Immature natural killer cell (primary cell): ENCODE measurements at places on chromosomes 7 and 10. TPM values are rescaled to one million over a fixed set of nuclear protein-coding genes. Genes with fewer than 3 reads are reported as not detected.
A peak's percentile ranks its signal among the peaks of the same experiment; 100 is the strongest.

DNA sequence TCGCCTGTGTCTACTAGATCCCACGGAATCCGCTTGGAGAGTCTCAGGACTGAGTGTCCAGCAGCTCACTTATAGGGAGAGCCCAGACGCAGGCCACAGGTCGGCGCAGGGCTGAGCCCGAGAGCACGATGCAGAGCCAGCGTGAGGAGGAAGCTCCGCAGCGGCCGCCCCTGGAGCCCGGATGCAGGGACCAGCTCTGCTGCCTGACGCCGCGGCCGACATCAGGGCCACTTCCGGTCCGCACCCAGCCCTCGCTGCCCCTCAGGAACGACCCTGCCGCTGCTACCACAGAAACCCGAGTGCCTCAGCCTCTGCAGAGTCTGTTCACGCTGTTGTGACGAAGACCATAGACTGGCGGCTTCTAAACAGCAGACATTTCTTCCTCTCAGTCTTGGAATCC is 275.8 kb upstream of the PPP2R2D start:
- H3K36me3 ChIP-seq = no peaks in the 10 kb centered on the region
- H3K4me1 ChIP-seq = no peaks in the 10 kb centered on the region
- no peaks in the 10 kb centered on the region for H3K27me3 ChIP-seq
- no peak overlapping the region for H3K27ac ChIP-seq

DNA sequence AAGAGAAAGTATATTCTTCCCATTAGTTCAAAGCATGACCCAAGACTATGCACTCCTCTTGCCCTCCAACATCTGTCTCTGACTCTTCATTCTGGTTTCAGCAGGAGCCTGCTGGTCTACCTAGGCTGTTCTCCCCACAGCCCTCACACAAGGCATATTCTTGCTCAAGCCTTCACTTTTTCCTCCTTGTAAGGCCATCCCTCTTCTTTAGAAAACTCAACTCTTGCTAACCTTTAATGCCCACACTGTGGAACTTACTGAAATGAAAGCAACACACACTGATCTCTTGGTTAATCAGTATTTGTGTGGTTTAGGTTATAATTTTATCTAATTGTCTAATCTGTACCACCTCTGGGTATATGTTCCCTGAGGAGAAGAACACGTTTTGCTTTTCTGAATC is 75.8 kb downstream of the PRKCQ start:
- no peak for DNase-seq
- H3K27ac ChIP-seq = peak overlapping the region; percentile 86
- H3K36me3 ChIP-seq = peaks cover 58% of the 10 kb centered on the region
- no peak overlapping the region for H3K4me3 ChIP-seq
- H3K4me1 ChIP-seq = peaks cover 50% of the 10 kb centered on the region

GRCh38 chr7:455110-455928 is 64.3 kb downstream of the PDGFA start:
- H3K27me3 ChIP-seq = peaks cover 2% of the 10 kb centered on the region
- H3K27ac ChIP-seq = no peak overlapping the region
- H3K4me3 ChIP-seq = no peak overlapping the region
- H3K4me1 ChIP-seq = peaks cover 10% of the 10 kb centered on the region

DNA sequence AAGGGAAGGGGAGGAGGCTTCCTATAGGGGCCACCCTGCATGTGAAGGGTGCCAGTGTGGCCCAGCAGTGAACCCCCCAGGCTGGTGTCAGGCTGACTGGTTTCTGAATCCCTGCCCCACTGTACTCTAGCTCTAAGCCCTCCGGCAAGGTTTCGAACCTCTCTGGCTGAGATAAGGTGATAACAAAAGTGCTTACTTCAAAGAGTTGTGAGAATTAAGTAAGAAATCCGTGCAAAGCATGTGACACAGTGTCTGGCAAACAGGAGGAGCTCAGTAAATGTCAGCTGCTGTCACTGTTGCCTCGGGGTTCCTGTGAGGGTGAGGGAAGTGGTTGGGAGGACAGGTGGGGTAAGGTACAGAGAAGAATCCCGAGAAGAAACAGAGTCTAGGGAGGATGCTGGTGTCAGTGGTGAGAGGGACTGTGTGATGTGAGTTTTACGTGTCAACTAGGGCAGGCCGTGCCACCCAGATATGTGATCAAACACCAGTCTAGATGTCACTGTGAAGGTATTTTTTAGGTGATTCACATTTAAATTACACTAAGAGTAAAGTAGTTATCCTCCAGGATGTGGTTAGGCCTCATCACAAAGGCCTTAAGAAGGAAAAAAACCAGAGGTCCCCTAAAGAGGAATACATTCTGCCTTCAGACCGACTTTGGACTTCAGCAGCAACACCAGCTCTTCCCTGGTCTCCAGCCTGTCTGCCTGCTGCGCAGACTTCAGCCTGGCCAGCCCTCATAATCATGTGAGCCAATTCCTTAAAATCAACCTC is 64.4 kb downstream of the BPGM start:
- H3K27me3 ChIP-seq = peaks cover 5% of the 10 kb centered on the region
- no peak overlapping the region for H3K4me3 ChIP-seq
- no peaks in the 10 kb centered on the region for H3K4me1 ChIP-seq
- DNase-seq = no peak
- no peak overlapping the region for H3K27ac ChIP-seq

The ACTL6B gene
- not detected for polyA plus RNA-seq

DNA sequence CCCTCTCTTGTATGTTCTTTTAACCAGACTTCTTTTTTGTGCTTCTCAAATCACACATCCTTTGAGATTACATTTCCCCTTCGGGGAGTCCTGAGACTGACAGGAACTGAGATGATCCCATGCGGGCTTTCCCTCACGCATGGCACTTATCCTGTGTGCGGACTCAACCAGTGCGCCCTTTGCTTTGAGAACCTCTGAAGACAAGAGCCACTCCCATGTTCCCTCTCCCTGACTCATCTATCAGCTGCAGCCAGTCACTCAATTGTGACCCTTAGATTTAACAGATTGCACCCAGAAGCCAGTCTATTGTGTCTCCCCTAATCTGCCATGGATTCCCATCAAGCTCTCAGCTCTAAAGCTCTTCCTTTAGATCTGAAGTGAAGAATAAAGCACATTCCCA is 353.9 kb upstream of the MEOX2 start:
- no peak overlapping the region for H3K27ac ChIP-seq
- no peaks in the 10 kb centered on the region for H3K36me3 ChIP-seq
- H3K4me3 ChIP-seq = no peak overlapping the region

The SPDYE16 gene
- polyA plus RNA-seq = not detected

DNA sequence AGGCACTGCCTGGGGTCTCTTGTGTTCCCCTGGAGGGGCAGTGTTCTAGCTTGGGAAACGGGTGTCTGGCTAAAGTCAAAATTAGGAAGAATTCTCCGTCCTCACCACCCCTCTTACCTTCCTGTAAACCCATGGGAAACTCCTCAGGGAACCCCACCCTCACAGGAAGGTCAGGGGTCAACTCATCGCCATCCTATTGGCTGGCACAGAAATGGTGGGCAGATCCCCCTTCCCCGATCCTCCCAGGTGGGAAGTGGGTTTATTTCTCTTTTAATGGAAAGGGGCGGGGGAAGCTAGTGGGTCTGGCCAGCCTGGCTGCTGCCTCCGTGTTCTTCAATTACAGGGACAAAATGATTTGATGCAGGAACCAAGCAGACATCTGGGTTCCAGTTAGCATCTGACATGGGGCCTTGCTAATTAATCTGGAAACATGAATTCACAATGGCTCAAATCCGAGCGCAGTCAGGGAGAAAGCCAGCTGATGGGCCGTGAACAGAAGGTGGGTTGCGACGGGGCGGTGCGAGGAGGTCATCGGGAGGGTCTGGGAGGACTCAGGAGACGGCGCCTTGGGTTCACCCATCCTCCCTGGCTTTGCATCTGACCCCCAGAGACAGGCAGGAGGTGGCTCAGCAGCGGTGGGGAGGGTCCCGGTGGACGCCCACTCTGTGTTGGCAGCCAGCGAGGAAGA is 66.6 kb downstream of the SLIT1 start:
- peaks cover 2% of the 10 kb centered on the region for H3K27me3 ChIP-seq
- no peak overlapping the region for H3K4me3 ChIP-seq
- no peak for DNase-seq
- no peaks in the 10 kb centered on the region for H3K4me1 ChIP-seq
- H3K36me3 ChIP-seq = no peaks in the 10 kb centered on the region
- no peak overlapping the region for H3K27ac ChIP-seq

The ELOVL3 gene
- polyA plus RNA-seq = not detected

- H3K27ac ChIP-seq = no peak overlapping the region
- H3K27me3 ChIP-seq = peaks cover 2% of the 10 kb centered on the region
- no peak for DNase-seq
- no peak overlapping the region for H3K4me3 ChIP-seq
- peaks cover 4% of the 10 kb centered on the region for H3K36me3 ChIP-seq
Measured at GRCh38 chr10:19921300-19922140, 105.3 kb downstream of the PLXDC2 start.

The MTURN gene
- polyA plus RNA-seq = 7.2 TPM

- no peak overlapping the region for H3K27ac ChIP-seq
- no peak for DNase-seq
- no peaks in the 10 kb centered on the region for H3K36me3 ChIP-seq
- peaks cover 7% of the 10 kb centered on the region for H3K27me3 ChIP-seq
- no peaks in the 10 kb centered on the region for H3K4me1 ChIP-seq
- no peak overlapping the region for H3K4me3 ChIP-seq
Measured at GRCh38 chr7:96388620-96389383, 66.9 kb upstream of the SLC25A13 start.

The MALRD1 gene
- polyA plus RNA-seq = not detected

GRCh38 chr10:44939691-44940401 is 19.8 kb upstream of the RASSF4 start:
- H3K36me3 ChIP-seq = peaks cover 7% of the 10 kb centered on the region
- no peak for DNase-seq
- H3K27me3 ChIP-seq = peaks cover 7% of the 10 kb centered on the region
- H3K27ac ChIP-seq = no peak overlapping the region
- peaks cover 9% of the 10 kb centered on the region for H3K4me1 ChIP-seq

The SUPV3L1 gene
- polyA plus RNA-seq = 30.4 TPM

The SPDYE5 gene
- not detected for polyA plus RNA-seq

- H3K36me3 ChIP-seq = peaks cover 15% of the 10 kb centered on the region
- DNase-seq = no peak
- no peak overlapping the region for H3K4me3 ChIP-seq
- H3K27ac ChIP-seq = no peak overlapping the region
- peaks cover 5% of the 10 kb centered on the region for H3K27me3 ChIP-seq
Measured at GRCh38 chr10:77820349-77820748, 106.2 kb downstream of the DLG5 start.

DNA sequence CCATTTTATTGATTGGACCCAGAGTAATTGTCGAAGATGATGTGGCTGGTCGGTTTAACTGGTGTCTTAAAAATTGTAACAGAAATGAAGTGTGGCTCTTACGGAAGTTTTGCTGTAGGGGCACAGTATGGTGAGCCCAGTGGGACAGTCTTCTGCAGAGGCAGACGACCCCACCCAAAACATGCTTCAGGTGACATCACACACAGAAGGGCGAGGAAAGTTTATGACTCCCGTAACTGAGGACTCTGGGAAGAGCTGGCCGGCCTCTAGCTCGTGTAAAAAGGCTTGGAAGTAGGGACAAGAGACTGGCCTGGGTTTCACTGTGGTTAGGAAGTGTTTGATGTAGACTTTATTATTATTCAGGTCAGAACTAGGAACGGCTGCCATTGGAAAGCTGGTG is 73.3 kb downstream of the HTR5A start:
- H3K36me3 ChIP-seq = no peaks in the 10 kb centered on the region
- no peaks in the 10 kb centered on the region for H3K4me1 ChIP-seq
- H3K27ac ChIP-seq = no peak overlapping the region
- H3K4me3 ChIP-seq = no peak overlapping the region
- DNase-seq = no peak
- peaks cover 6% of the 10 kb centered on the region for H3K27me3 ChIP-seq

The EPHA1 gene
- polyA plus RNA-seq = 0.22 TPM
